ENCODE measurements at places on chromosomes 2 and 18. TPM values are rescaled to one million over a fixed set of nuclear protein-coding genes. Genes with fewer than 3 reads are reported as not detected.

Gene LRRC30
- total RNA-seq, result not detected

Gene FAP
- 47.1 TPM for total RNA-seq

DNA sequence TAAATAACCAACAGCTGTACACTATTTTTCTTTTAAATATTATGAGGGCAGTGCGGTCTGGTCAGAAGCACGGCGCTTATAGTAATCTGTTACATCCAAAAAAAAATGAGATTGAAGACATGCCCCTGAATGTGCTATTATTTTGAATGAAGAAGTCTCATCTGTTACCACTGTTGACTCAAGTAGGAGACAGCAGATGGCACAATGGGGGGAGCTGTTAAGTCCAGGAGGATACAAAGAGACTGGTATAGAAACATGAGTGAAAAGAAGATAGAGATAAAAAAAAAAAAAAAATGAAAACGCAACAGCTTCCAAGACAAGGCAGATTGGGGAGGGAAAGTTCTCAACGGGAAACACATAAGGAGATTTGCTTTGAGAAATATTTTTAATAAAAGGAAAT lies 425.5 kb upstream of the PKDCC start:
- no peak for DNase-seq

DNA sequence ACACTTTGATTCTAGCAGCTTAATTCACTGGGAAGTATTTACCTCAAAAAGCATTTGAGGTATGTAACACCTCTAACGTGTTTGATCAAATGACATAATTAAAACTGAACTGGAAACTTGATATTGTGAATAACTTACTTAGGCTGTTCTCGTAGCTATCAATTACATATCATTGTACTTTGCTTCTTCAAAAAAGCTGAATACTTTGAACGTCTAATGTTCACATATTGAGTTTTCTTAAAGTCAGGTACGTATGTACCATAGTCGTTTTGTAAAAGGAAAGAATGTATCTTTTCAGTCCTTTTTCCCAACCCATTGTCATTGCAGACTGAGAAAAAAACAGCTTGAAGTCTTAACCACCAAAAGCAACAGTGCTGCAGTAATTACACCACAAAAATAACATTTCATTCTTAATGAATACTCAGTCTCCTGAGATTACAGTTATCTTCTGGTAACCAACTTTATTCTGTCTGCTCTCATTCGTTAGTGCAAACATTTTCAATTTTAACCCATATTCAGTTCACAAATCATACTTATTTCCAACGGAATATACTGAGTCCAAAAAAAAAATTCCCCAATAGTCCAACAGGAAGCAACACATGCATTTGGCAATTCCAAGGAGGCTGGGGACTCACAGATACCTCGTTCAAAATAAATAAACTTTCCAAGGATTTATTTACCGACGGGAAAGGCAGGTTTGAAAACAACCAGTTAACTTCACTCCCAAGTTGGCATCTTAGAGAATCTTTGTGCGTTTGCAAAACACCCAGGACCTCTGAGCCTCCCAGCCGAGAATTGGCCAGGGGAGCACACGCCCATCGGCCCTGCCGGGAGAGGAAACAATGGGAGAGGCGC lies 1.1 kb downstream of the CHN1 start:
- no peak for DNase-seq

DNA sequence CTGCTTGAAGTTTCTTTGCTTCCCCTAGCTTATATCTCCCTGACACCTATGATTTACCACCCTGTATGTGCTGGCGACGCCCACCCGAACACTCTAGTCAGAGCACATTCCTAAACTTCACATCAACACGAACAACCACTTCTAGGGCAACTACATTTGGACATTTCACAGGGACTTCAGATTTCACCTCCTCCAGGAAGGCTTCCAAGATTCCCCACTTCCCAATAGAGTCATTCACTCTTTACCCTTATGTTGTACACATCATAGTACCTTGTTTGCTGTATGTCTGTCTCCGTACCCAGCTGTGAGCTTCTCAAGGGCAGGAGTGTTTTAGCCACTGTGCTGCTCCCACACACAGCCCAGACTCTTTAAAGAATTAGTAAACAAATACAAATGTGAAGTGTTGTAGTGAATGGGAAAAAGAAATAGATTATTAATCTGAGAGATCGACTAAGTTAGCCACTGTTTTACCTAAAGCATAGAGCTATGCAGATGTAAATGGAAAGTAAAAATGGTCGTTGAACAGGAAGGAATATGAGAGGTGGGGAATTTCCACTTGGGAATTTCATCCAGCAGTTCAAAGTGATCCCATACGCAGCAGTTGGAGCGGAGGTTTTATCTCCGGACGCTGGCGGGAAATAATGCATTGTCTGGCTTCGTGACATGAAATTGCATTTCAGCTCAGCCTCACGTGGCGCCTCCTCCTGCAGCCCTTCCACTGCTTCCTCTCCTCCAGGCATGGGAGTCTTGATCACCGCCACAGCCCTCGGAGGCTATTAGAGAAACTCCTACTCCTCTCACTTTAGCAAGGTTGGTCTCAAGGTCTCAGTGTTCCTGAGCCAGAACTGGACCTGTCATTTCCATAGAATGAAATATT lies 233.4 kb upstream of the COPS8 start:
- no peak for DNase-seq

All from mesothelial cell of epicardium (in vitro differentiated cells).